ENCODE measurements at places on chromosomes 4 and X.

GRCh38 chrX:40871385-40872082, 136.2 kb upstream of the MED14 start:
- no peak for DNase-seq

- DNase-seq = no peak
These were observed 207.1 kb upstream of the DKK2 start for GRCh38 chr4:107243141-107243781.

DNA sequence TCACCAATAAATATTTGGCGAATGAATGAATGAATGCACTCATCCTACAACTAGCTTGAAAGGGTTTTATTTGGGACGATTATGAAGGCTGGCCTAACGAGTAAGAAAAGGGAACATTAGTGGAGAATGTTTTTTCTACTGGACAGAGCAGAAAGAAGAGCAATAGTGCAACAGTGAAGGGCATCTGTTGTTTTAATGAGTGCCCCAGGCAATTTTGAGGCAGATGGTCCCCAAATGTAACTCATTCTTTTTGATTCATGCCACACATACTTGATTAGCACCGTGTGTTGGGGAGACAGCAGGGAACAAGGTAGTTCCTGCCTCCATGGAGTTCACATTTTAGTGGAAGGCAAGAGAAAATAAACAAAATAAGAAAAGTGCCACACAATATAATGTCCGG, 22.7 kb upstream of the INTS6L start:
- DNase-seq = no peak

DNA sequence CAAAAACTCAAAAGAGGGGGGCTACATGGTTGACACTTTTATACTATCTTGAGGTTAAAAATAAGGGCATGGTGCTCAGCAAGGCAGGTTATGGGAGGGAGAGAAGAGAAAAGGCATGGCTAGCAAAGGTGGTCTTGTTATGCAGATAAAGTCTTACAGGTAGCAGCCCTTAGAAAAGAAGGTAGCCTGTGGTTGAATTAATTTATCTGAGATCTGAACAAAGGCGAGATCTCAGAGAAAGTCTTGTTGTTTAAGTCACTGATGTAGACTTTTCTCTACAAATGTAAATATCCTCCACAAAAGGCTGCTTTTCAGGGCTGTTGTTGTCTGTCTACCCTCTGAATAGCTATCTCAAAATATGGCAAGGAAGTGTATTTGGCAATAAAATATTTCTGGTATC, 1250.4 kb downstream of the PCDH18 start:
- DNase-seq = no peak

GRCh38 chr4:22412013-22412412, 103.9 kb downstream of the ADGRA3 start:
- DNase-seq = no peak
